NCI-H526 (cell line): ENCODE measurements at places on chromosomes 4 and X.

GRCh38 chr4:81913427-81913879 lies 441.7 kb upstream of the RASGEF1B start:
- DNase-seq = no peak

GRCh38 chrX:26889574-26889973 lies 573.6 kb downstream of the PPP4R3C start:
- no peak for DNase-seq

GRCh38 chr4:163157157-163157556 lies 9.5 kb downstream of the NAF1 start:
- DNase-seq = no peak

DNA sequence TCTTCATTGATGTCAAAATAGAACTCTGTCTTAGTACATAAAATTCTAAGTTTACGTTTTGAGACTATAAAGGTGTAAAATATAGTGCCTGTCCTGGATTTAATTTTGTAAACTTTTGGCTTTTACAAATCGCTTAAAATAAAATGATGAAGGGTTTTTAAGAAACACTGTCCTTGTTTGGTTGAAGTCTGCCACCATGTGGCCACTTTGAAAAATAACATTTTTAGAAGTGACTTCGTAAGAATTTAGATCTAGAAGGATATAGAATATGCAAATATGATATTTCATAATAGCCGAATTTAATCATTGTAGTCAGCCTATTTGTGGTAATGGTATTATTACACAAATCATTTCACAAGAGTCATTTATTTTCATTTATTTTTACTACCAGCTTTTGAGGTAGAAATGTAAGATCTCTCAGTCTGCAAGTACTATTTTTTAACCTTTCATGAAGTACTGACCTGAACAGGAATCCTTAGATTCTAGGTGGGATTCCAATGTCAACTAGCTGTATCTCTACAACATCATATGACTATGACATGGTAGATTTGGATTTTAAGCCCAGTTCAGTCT lies 31.0 kb upstream of the FAT4 start:
- no peak for DNase-seq

- no peak for DNase-seq
Measured at GRCh38 chr4:41456559-41457101, 81.3 kb upstream of the LIMCH1 start.
